ENCODE measurements at places on chromosomes 2 and 18.

DNA sequence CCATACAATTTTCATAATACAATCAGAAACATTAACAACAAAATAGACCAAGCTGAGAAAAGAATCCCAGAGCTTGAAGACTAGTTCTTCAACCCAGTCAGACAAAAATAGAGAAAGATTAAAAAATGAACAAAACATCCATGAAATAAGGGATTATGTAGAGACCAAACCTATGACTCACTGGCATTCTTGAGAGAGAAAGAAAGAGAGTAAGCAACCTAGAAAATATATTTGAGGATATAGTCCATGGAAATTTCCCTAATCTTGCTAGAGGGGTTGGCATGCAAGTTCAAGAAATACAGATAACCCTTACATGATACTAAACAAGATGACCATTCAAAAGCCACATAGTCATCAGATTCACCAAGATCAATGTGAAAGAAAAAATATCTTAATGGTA, 281.7 kb downstream of the CCDC85A start:
- no peak for DNase-seq

GRCh38 chr2:185278761-185279160, 459.8 kb upstream of the FSIP2 start:
- DNase-seq: no peak

DNA sequence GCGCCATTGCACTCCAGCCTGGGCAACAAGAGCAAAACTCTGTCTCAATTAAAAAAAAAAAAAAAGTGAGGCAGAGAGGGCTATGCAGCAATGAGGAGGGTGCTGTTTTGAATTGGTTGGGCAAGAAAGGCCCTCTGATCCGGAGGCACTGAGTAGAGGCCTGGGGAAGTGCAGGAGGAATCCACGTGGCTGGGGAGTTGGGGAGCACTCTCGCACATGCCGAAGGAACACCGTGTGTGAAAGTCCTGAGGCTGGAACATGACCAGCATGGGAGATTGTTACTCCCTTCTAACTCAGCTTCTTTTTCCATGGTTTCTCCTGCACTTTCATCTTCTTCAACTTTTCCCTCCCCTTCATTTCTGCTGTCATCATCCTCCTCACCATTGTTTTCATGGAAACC, 347.9 kb upstream of the HS6ST1 start:
- DNase-seq: no peak

- no peak for DNase-seq
Observed at GRCh38 chr2:42928161-42928691, 135.8 kb upstream of the HAAO start.

DNA sequence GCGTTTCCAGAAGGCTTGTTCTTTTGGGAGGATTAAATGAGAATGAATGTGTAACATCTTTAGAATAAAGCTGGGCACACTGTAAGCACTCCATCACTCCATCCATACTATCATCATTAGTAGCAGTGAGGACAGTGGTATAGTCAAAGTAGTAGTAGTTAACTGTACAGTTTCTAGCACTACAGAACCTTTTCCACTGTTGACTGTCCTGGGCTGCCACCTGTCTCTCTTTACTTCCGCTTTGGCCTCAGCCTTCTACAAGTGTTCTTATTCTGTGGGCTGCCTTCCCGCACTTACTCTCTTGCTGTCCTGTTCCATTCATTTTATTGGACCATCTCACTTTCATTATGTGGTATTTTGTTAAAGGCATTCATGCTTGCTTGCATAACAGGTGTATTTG, 3.3 kb downstream of the SLC9A2 start:
- no peak for DNase-seq

DNA sequence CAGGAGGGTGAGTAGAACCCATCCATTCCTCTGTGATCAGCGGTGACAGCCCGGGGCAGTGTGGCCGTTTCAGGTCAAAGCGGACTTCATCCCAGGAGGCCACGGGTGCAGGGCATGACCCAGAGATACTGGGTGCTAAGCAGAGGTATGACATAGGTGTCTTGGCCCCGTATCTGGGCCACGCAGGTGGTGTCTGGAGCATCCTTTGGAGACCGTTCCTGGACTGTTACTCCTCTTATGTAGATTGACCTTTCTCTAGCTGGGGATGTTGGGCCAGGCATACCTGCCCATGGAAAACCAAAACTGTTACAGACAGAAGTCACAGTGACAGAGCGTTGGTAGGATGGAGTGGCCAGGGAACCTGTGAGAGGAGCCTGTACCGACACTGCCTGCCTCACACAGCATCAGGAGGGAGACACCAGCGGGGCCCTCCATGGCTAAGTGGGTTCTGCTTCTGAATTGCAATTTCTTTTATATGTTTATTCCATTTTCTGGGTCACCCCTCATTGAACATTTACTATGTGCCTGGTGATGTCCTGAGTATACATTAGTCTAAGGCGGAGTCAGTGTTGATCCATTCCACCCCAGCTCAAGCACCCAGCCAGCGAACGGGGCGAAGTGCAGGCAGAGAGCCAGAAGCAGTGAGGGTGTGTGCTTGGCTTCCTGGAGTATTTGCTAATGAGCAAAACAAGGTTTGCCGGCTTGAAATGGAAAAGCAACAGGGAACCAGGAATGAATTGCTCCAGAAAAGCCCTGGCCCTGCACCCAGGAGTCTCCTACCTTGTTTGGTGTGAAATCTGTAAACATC, 141.7 kb downstream of the SH3RF3 start:
- no peak for DNase-seq

DNA sequence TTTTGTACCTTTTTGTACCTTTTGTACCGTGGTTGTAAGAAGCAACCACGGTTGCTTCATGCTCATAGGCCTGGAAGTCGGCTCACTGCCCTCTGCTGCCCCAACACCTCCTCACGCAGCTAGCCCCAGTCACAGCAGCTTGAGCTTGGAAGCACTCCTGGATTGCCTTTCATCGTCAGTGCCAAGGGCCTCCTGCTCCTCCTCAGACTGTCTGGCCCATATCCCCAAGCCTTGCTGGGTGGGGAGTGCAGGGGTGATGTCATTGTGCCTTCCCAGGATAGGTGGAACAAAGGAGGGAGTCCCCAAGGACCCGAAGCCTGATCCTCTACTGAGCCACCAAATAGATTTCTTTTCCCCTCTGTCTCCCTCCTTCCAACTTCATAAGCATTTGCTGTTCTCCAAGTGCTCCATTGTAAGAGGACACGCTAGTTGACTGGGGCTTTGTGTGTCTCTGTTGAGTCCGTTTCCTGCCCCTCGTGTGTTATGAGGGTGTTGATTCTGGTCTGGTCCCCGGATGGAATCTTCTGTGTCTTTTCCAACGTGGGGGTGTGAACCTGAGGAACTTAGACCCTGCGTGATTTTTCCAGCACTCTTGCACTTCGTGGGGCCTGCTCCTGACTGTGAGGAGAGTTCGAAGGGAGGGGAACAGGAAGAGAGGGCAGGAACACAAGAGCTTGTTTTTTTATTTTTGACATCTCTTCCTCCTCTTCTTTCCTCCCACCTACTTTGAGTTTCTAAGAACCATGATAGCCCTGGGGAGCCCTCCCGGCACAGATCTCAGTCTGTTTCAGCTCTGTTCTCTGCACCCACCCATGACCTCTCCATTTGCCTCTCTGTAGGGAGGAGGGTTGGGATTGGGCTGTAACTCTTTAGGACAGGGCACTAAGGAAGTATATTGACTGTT, 127.2 kb upstream of the EML6 start:
- no peak for DNase-seq

Measured in stimulated activated CD4-positive, alpha-beta T cell treated with anti-CD3 and anti-CD28 coated beads, Interleukin-1b, Interleukin-23, amount 100 ng/mL, for 1 hour (primary cell).